Neuronal stem cell (in vitro differentiated cells): ENCODE measurements at places on chromosomes 13 and 19.
A peak's percentile ranks its signal among the peaks of the same experiment; 100 is the strongest.

GRCh38 chr19:41530761-41531301 lies 45.1 kb upstream of the CEACAM21 start:
- no peak for DNase-seq

GRCh38 chr13:75749407-75749806 lies 113.3 kb downstream of the LMO7 start:
- no peak for DNase-seq

- DNase-seq = peak; percentile 54
These were observed 2.1 kb downstream of the ZNF575 start for GRCh38 chr19:43534816-43535761.

GRCh38 chr13:49693877-49694276 lies 2.6 kb upstream of the EBPL start:
- no peak for DNase-seq

GRCh38 chr13:95155504-95155903 lies 145.7 kb downstream of the ABCC4 start:
- DNase-seq = no peak

- no peak for DNase-seq
These were observed 373.0 kb upstream of the SLITRK1 start for GRCh38 chr13:84255226-84255797.

GRCh38 chr19:49128545-49129237 lies 9.3 kb downstream of the PPFIA3 start:
- no peak for DNase-seq

DNA sequence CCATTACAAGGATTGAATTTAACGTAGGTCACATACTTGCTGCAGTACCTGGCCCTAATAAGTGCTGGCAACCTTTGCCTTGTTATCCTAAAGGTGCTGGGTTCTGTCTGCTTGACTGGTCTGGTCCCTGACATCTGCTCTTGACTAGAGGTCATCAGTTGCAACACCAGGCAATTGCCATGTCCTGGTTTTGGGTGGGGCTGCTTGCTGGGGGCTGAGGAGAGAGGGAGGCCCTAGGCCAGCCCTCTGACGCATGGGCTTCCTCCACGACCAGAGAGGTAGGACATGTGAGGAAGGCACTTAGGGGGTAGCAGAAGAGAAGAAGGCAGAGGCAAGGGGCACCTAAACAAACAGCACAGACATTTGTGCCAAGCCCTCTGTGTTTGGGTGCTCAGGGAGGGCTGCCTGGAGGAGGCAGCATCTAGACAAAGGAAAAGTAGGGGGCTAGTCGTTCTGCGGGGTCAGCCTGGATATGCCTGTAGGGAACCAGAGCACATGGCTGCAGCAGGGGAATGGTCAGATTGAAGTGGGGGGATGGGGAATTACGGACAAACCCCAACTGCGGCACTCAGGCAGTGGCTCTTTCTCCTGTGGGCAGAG lies 21.7 kb downstream of the VSTM2B start:
- no peak for DNase-seq

DNA sequence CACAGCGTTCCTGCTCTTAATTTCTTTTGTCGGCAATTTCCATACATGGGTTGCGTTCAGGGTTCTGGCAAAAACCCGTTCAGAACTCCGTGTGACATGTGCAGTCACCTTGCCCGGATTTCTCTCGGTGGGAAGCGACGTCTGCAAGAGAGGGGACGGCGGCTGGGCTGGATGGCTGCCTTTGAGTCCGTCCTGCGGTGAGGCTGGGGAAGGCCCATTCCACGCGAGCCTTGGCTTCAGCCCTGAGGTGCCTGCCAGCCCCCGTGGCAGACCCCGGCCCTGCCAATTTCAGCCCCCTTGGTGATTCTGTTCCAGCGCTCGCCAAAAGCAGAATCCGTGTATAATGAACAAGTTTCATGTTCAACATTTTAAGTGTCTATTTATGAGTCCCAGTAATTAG lies 72.6 kb upstream of the TSHZ3 start:
- DNase-seq = no peak

DNA sequence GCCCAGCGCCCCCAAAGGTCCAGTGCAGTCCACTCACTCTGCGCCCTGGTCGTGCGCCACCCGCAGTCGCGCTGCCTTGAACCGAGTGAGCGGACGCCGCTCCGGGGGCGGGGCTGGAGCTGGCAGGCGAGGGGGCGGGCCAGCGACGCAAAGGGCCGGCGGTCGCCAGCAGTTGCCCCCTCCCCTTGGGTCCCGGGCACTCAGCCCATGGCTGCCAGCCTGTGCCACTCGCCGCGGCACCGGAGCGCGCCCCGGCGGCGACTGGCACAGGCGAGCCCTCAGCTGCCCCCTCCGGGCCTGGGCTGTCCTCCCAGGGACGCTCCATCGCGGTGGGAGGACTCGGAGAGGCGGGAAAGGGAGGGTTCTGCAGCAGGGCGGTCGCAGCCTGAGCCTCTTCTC lies at the start of gene S1PR5:
TSS of gene S1PR5 (minus strand) at position 87 of the 399 bp plus-strand sequence. CDS start 2,436 bp downstream, outside the sequence.
- no peak for DNase-seq

- DNase-seq = no peak
These were observed 13.8 kb upstream of the OR10H1 start for GRCh38 chr19:15829306-15829698.
